Foreskin fibroblast (primary cell): ENCODE measurements at places on chromosomes 7 and 10.

DNA sequence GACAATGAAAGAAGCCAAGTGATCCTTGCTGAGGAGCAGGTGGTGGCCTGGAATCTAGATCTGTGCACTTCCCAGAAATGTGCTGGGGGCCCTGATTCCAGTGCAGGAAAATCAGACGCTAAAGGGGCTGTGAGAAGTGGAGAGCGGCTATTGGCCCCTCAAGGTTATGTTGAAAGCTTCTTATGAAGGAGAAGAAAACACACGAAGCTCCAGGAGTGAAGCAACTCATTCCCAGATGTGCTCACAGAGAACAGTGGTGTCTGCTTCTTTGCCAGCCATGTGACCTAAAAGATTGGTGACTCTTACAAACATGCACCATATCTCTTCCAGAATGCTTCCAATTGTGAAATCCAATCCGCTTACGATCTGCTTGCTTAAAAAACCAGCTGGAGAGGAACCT is 679.3 kb upstream of the IGFBP3 start:
- DNase-seq: peak; percentile 82

DNA sequence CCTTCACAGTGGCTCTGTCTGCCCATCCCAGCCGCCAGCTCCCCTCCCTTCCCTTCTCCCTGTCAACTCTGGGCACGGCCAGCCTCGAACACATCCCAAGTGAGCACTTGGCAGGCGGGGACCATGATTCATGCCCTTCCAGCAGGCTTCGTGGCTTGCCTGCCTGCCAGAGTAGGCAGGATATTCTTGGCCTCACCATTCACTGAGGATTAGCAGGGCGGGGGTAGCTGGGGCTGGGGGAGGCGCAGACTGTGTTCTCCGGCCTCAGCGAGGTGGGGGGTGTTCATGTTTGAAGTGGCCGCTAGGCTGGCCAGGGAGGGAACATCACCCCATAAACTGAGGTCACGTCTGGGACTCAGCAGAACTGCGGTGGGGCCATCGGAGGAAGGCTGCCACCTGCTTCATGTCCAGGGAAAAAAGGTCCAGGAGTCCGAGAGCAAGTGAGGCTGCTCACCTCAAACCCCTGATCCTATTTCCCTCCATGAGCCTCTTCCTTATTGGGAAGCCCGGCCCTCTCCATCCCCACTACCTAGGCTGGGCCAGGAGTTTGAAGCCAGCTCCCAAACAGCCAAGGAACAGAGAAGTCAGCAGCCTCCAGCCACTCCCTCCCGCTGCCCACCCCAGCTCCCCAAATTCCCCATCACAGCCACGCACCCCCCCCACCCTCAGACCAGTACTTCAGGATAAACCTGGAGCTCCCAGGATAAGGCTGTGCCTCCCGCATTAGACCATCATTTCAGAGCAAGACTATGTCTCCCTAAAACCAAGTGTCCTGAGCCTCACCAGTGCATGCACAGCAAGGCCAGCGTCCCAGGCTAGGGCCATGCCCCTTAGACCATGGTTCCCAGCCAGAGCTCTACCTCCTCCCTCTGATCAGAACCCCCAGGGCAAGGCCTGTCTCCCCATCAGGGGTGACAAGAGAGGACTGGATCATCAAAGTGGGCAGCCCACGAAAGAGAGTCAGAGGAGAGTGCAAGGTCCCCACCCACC is 42.8 kb upstream of the RABGEF1 start:
- peak; percentile 86 for DNase-seq

DNA sequence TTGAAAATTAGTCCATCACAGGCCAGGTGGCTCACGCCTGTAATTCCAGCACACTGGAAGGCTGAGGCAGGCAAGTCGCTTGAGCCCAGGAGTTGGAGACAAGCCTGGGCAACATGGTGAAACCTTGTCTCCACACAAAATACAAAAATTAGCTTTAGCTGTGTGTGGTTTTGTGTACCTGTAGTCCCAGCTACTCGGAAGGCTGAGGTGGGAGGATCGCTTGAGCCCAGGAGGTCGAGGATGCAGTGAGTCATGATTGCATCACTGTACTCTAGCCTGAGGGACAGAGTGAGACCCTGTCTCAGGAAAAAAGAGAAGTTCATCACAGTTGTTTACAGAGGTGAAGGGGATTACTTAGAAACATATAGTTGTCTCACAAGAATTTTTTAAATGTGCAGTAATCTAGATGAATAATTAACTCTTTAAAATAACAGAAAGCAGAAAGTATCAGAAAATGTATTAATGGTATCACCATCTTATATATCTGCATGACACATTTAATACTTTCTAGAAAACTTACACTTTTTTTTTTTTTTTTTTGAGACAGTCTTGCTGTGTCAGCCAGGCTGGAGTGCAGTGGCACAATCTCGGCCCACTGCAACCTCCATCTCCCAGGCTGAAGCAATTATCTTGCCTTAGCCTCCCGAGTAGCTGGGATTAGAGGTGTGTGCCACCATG is 8.9 kb downstream of the LCOR start:
- peak; percentile 26 for DNase-seq

DNA sequence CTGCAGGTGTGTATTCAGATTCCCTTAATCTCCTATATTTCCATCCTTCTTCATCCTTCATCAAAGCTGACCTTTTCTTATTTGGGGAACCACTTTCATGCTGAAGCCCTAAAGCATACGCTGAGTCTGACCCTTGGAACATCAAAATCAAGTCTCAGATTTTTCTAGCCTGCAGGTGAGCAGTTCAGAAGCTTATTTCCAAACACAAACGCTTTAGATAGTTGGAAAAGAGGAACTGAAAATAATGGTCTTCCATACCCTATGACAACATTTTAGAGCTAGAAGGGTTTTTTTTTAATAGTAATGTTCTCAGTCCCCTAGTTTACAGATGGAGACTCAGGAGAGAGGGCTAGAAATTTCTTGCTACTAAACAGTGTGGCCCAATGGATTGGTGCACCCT is 1.6 kb upstream of the AGK start:
- no peak for DNase-seq

- DNase-seq: peak; percentile 42
Observed at GRCh38 chr10:3136336-3136735, 36.2 kb downstream of the PITRM1 start.

DNA sequence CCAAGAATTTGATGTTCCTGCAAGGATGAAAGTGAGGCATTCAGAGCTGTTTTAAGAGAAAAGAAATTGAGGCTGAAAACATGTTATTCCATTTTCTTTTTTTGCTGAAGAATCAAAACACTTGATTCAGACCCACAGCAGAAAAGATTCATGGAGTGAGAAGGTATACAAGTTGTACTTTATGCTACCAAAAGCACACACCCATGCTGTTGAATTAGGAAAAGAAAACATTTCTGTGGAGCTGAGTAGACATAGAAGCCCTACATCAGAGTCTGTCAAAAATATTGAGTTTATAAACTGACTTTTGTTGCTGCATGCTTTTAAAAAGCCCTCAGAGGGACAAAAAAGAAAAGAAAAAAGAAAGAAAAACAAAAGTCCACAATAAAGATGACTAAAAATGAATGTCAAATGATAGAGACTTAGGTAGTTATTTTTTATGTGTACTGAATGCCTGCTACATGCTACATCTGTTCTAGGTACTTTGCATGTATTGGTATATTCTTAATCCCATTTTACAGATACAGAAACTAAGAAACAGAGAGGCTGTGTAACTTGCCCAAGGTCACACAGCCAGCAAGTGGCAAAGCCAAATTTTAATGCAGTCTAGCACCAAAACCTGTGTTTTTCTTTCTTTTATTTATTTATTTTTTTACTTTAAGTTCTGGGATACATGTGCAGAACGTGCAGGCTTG is 71.7 kb upstream of the PALS2 start:
- no peak for DNase-seq

- DNase-seq: no peak
Observed at GRCh38 chr10:101630633-101630920, 42.5 kb downstream of the DPCD start.

DNA sequence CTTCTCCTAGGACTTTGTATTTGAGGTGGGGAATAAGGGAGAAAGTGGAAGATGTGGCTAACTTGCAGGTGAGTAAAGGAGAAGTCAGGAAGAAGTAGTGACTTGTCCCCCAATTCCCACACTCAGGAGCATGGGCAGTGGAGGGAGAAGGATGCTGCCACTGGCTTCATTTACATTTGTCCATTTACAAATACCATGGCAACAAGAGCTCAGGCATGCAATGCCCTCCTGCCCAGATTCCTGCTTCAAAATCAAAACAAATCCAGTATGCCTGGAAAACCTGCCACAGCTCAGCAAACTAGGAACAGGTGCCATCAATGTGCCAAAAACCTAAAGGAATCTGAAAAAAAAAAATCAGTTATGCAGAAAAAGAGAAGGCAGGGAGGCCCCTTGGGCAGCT is 139.9 kb downstream of the KCNMA1 start:
- no peak for DNase-seq

DNA sequence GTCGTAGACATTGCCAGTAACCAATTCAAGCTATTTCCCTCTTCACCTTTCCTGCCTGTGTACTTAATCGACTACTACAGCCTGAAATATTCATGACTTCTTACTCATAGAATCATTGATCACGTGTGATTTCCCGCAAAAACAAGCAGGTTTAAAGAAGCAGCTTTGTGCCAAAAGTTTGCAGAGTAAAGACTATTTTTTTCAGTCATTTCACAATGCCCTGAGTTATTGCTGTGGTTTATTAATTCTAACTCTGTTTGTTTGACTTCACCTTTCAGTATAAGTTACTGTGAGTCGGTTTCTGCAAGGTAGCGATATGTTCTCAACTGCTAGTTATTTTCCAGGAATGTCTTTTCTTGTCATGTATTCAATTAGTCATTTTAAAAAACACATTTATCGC is 995.3 kb downstream of the SORCS1 start:
- no peak for DNase-seq

GRCh38 chr7:28207486-28208158 is 27.0 kb upstream of the JAZF1 start:
- peak; percentile 21 for DNase-seq
